ENCODE measurements at places on chromosomes 1 and 21.
A peak's percentile ranks its signal among the peaks of the same experiment; 100 is the strongest.

DNA sequence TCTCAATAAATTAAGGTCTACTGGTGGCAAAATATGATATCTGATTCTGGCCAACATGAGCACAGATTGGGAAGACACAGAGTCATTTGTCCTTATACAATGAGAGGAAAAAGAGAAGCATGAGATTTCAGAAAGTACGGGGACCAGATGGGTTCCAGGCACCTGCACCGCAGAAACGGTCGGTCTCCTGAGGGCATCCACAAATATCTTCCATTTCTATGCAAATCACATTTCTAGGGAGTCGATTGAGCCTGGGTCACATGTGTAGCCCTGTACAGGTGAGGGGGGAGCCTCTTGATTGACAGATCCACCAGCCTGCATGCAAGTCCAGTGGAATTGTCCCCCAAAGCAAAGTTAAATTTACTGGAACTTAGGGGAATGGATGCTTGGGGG, 415.6 kb downstream of the NPHP4 start:
- no peak for DNase-seq

- DNase-seq: no peak
Measured at GRCh38 chr21:45839274-45839673, 142.3 kb upstream of the COL6A1 start.

DNA sequence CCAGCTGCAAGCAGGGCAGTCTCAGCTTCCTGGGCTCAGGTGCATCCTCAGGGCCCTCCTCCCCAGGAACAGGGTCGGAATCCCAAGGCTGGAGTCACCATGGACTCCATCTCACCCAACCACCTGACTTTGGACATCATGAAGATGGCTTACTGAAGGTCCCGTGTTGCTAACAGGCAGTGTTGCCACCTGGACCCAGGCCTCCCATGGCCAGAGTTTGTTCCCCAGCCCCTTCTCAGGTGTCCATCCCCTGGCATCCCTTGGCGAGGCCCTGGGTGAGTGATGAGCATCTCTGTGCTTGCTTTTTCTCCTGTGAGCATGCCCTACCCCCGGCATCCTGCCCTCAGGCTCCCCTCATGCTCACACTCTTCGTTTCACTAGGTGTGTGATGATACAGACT, 101.7 kb upstream of the EDN2 start:
- DNase-seq: no peak

DNA sequence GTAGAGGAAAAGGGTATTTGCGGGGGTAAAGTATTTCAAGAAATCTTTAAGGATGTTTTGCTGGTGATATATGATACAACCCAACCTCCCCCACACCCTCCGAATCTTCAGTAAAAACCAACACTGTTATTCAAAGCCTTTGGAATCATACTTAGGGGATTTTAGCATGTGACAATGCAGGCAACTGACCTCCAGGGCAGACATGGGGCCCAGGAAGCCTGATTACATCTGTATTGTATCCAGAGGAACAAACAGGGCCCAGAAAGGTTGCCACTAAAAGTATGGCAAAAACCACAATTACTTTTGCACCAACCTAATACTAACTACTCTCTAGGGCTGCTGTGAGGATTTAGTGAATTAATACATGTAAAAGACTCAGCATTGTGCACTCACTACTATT, 43.9 kb upstream of the CNN3 start:
- DNase-seq: no peak

DNA sequence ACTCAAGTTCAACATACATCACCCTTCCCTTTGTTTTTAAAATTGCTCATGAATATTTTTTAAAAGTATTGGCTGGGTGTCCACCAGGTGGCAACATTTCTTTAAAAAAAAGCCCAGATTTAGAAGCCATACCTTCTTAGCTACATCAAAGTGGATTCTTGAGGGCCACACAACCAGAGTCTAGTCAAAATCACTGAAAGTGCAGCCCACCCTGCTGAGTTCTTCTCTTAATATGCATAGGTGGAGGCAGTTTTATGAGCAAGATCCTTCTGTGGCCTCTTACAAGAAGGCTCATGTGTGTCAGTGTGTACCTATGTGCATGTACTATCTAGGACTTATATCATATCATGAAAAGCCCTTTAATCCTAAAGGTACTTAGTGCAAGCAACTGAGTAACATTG, 16.9 kb upstream of the GNG12 start:
- no peak for DNase-seq

GRCh38 chr21:45098867-45099266, 24.5 kb downstream of the ADARB1 start:
- DNase-seq: no peak

DNA sequence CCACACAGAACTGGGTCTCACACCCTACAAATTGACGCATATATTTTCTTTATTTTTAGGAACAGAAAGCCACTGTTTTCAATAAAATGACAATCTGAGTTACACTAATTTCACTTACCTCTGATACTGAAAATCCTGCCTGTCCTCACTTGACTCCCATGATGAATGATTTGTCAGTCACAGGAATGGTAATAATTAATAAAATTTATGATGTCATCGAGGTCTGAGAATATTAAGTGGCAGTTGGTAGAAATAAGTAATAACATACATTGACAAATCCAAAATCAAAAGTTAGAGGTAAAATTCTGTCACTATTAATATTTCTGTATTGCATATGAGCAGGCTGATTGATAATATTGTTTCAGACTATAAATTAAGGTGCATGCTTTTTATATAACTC, 418.7 kb upstream of the RGS18 start:
- no peak for DNase-seq

- no peak for DNase-seq
Measured at GRCh38 chr1:8329439-8329838, 11.5 kb downstream of the SLC45A1 start.

- peak; percentile 42 for DNase-seq
Measured at GRCh38 chr1:7975212-7975865, 13.8 kb downstream of the PARK7 start.

DNA sequence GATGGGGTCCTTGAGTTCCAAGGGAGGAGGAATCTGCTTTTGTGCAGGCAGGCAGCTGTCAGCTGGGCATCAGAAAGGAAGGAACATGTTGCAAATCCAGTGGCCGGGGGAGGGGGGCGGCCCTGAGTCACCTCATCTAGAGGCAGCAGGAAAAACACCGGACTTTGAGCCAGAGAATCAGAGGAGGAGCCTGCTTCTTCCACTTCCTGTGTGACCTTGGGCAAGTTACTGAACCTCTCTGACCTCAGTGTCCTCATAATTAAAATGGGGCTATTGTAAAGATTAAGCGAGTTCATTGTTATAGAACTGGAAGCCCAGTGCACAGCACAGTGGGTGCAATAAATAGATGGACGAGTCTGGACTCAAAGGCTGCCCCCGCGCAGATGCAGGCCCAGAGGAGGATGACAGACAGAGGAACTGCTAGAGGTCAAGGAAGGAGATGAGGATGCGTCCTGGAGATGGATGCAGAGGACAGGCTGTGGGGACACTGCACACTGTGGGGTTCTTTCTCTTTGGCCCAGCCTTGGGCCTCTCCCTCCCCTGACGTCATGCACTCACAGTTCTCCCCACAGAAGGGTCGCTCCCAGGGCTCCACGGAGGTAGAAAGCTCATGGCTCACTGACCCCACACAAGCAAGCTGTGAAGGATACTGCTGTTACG, 714.3 kb downstream of the MATN1 start:
- no peak for DNase-seq

DNA sequence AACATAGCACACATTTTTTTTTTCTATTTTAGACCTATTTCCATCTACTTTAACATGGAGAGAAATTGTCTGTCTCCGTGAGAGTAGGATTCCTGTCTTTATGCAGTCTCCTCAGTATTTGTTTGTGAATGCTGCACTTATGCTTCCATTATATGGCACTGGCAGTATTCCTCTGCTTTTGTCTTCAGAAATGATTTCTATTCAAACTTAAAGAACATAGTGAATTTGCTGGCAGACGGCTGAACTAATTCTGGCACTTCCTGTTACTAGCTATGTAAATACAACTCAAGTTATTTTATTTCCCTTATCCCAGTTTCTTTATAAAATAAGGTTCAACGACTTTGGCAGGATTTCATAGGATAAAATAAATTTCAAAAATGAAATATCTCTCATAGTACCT, 45.3 kb downstream of the KCTD3 start:
- no peak for DNase-seq

DNA sequence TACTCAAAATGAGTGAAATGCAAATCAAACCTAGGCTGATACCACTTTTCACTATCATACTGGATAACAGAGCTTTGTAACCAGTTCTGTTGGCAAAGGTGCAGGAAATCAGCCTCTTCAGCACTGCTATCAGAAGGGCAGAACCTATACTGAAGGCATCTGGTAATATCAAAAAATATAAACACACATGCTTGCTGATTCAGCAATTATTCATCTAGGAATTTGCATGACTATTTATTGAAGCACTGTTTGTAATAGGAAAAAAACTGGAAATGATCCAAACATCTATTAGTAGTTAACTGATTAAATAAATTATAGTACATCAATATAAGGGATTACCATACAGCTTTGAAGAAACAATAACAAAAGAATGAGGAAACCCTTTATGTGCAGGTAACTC, 21.4 kb downstream of the ARHGAP29 start:
- no peak for DNase-seq

All from GM12891 (cell line).